Tibial nerve (tissue), 4 donors: ENCODE measurements at places on chromosomes 1 and 21. TPM values are rescaled to one million over a fixed set of nuclear protein-coding genes. Genes with fewer than 3 reads are reported as not detected.

DNA sequence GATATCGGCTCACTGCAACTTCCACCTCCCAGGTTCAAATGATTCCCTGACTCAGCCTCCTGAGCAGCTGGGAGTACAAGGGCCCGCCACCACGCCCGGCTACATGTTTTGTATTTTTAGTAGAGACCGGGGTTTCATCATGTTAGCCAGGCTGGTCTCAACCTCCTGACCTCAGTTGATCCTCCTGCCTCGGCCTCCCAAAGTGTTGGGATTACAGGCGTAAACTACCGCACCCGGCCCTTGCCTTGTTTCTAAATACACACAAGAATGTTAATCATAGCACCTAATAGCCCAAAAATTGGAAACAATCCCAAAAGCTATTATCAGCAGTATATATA lies 1.2 kb upstream of the MSTO1 start:
- no peak overlapping the region for H3K4me3 ChIP-seq
- H3K36me3 ChIP-seq: peaks cover 14% of the 10 kb centered on the region
- no peak overlapping the region for H3K27ac ChIP-seq
- no peaks in the 10 kb centered on the region for H3K27me3 ChIP-seq
- peaks cover 13% of the 10 kb centered on the region for H3K4me1 ChIP-seq

DNA sequence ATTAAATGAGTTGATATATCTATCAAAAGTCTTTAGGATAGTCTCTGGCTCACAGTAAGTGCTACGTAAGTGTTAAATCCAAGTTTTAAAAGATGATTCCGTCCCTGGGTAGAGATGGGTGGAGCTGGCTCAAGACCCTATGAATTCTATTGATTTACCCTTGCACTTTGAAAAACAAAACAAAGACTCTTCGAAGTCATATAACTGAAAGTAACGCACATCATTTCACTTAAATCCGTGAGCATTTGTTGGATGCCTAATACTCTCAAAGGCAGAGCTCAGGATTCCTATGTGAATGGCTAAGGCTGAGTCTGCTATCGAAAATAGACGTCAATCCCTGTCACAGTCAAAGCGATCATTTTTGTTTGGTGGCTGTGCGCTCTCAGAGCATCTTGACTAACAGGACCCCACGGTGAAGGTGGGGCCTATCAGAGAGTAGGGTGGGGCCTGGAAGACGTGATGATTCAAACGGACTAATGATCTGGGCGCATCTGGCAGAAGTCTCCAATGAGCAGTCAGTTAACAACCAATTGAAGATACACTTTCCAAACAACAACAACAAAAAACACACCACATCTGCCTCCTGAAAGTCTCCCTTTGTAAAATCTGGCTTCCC lies 1.2 kb upstream of the NUCKS1 start:
- no peaks in the 10 kb centered on the region for H3K4me1 ChIP-seq
- no peak overlapping the region for H3K27ac ChIP-seq
- H3K4me3 ChIP-seq: no peak overlapping the region

- DNase-seq: no peak
- H3K27ac ChIP-seq: no peak overlapping the region
- H3K4me3 ChIP-seq: no peak overlapping the region
- H3K27me3 ChIP-seq: no peaks in the 10 kb centered on the region
Measured at GRCh38 chr1:183267646-183268431, 81.8 kb downstream of the LAMC2 start.

- H3K4me3 ChIP-seq: no peak overlapping the region
- no peaks in the 10 kb centered on the region for H3K36me3 ChIP-seq
- H3K4me1 ChIP-seq: peaks cover 4% of the 10 kb centered on the region
Measured at GRCh38 chr1:44594353-44594752, 79.9 kb downstream of the TMEM53 start.

DNA sequence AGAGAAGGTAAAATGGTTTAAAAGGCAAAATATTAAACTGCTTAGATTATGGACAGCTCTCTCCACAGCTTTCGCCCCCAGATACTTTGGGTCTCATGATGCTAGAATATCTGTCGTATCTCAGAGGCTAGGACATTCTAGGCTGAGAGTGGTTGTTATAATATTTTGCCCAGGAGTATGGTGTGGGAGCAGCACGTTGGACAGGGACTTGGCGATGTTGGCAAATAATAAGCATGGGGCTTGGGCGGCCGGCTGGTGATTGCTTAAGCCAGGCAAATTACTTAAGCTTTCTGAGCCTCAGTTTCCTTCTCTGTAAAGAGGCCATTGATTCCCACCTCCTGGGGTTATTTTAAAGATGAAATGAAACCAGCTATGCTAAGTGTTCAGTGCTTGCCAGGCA lies 133.2 kb downstream of the ROR1 start:
- H3K27me3 ChIP-seq: no peaks in the 10 kb centered on the region
- H3K4me3 ChIP-seq: no peak overlapping the region
- H3K36me3 ChIP-seq: no peaks in the 10 kb centered on the region
- no peak overlapping the region for H3K27ac ChIP-seq
- H3K4me1 ChIP-seq: peaks cover 25% of the 10 kb centered on the region

GRCh38 chr1:159581422-159581821 lies 6.2 kb upstream of the APCS start:
- no peaks in the 10 kb centered on the region for H3K27me3 ChIP-seq
- no peak overlapping the region for H3K4me3 ChIP-seq
- no peak for DNase-seq

GRCh38 chr1:57966751-57967406 lies 543.0 kb upstream of the DAB1 start:
- no peak for DNase-seq
- no peaks in the 10 kb centered on the region for H3K36me3 ChIP-seq
- no peak overlapping the region for H3K27ac ChIP-seq
- no peak overlapping the region for H3K4me3 ChIP-seq

DNA sequence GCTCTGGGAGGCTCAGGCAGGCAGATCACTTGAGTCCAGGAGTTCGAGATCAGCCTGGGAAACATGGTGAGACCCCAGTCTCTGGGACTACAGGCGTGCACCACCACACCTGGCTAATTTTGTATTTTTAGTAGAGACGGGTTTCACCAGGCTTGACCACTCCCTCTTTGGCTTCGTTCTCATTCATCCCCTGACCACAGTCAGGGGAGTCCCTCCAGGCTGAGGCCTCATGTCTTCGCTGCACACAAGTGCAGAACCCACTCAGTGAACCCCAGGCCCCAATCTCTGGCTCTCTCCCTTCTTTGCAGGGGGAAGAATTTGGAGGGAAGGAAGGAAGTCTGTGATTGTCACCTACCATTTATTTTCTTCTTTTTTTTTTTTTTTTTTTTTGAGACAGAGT lies 9.2 kb upstream of the RPS6KA1 start:
- no peaks in the 10 kb centered on the region for H3K4me1 ChIP-seq
- H3K27ac ChIP-seq: no peak overlapping the region
- no peaks in the 10 kb centered on the region for H3K36me3 ChIP-seq
- H3K27me3 ChIP-seq: peaks cover 9% of the 10 kb centered on the region

DNA sequence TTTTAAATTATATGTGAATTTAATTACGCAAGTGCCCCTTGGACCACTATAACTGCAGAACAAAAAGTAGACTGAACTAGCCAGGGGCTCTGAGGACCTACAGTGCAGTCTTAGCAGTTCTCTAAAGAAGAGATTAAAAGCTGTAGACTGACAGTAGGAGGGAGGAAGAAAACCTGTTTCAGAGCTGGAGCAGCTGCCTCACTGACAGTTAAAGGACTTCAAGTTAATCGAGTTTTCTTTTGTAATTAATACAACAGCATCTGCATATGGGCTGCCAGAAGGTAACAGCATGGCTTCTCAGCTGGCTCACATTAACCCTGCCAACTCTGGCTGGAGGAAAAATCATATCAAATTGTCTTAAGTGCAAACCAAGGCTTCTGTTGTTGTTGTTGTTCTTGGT lies 19.9 kb downstream of the DSTYK start:
- H3K4me1 ChIP-seq: no peaks in the 10 kb centered on the region
- no peak for DNase-seq
- H3K4me3 ChIP-seq: no peak overlapping the region
- no peaks in the 10 kb centered on the region for H3K27me3 ChIP-seq

DNA sequence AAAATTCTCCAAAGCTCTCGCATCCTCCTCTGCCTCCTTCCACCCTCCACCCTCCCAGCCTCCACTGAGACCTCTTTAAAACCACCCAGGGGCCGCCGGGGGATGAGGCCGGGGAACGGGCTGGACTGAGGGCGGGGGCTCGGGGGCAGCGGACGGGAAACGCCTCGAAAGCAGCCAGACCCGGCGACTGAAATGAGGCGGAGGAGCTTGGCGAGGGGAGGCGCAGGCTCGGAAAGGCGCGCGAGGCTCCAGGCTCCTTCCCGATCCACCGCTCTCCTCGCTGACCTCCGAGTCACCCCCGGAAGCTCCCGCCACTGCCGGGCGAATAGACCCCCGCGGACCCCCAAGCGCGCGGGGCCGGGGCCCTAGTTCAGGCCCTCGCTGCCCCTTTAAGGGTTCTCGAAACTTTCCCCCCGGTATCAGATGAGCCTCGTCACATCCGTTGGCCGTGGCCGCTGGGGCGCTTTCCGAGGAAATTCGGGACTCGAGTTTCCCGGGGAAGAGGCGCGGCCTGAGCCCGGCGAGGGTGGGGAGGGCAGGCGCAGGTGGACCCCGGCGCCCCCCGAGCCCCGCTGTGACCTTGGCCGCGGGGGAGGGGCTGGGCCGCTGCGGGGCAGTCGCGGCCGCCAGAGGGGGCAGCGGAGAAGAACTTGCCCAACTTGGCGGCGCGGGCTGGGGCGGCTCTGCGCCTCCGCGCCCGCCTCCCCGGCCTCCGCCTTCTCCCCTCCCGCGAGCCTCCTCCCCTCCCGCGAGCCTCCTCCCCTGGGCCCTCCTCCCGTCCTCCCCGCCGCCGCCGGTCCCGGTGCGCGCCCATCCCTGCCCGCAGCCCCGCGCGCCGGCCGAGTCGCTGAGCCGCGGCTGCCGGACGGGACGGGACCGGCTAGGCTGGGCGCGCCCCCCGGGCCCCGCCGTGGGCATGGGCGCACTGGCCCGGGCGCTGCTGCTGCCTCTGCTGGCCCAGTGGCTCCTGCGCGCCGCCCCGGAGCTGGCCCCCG lies at the start of gene BACE2:
Gene BACE2, plus strand, starts transcription at position 813 of the 995 bp plus-strand sequence. Its CDS starts 104 bp downstream, at position 917.
- peak; percentile 71 for DNase-seq
- peak within 1 kb of the TSS; percentile 89 for H3K27ac ChIP-seq
- H3K4me3 ChIP-seq: peak within 1 kb of the TSS; percentile 90
- peaks cover 29% of the 10 kb centered on the region for H3K4me1 ChIP-seq

- no peak for DNase-seq
- H3K4me1 ChIP-seq: peaks cover 78% of the 10 kb centered on the region
- H3K4me3 ChIP-seq: no peak overlapping the region
- no peaks in the 10 kb centered on the region for H3K36me3 ChIP-seq
Measured at GRCh38 chr1:9316080-9316444, 23.4 kb downstream of the SPSB1 start.

NIPAL3 gene
- 30.6 TPM for total RNA-seq

PODN gene
- total RNA-seq: 209 TPM

TNFRSF9 gene
- total RNA-seq: not detected

OR4F16 gene
- 3.3 TPM for total RNA-seq

DDAH1 gene
- 21.2 TPM for total RNA-seq

C1QA gene
- total RNA-seq: 231 TPM
